ENCODE measurements at places on chromosomes 5 and 9.

DNA sequence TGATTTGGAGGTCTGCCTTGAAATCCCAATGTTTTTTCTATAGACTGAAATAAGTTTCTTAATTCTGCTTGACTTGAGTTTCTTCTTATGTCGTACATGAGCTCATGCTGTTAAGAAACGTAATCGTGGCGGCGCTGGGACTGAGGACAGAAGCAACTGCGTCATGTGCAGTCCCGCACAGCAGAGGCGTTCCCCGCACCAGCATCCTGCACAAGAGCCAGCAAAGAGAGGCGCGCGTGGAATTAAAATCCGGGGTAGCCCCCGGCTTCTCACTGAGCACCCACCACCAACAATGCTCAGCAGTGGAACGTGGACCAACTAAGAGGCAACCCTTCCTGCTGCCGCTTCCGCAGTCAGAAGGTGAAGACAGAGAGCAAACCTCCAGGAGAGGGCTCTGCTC is 496.2 kb upstream of the ADAMTS16 start:
- DNase-seq = no peak

GRCh38 chr9:90965226-90966030 is 163.8 kb downstream of the SYK start:
- DNase-seq = peak; percentile 19

DNA sequence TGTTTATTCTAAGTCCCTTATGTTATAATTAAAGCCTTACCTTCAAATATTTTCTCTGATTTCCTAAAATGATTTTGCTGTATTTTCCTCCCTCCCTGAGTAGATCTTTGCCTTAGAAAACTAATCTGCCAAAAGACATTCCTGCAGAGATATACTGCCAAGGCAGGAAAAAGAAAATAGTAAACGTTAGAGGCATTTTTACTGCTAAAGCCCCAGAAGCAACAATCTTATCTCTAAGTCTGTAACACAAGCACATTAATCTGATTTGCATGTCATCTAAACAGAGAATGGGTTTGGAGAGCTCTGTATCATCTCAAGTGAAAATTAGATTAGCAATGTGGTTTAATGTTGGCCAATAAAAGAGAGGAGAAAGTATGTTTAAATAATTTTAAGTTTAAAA is 847.7 kb downstream of the MAT2B start:
- DNase-seq = no peak

DNA sequence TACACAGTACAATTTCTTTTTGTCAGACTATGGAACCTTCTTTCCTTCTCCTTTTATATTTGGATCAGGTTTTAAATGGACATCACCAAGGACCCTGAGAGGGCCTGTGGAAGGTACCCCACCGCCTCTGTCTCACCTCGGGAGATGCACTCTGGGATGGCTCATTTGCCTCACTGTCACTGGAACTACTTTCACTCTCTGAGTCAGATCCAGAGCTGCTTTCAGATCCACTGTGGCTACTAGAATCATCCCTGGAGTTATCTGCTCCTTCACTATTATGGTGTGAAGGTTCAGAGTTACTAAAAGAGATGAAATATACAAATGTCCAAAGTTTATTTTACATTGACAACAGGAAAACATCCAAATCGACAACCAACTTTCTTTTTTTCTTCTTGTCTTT is 24.6 kb downstream of the LEAP2 start:
- DNase-seq = no peak

DNA sequence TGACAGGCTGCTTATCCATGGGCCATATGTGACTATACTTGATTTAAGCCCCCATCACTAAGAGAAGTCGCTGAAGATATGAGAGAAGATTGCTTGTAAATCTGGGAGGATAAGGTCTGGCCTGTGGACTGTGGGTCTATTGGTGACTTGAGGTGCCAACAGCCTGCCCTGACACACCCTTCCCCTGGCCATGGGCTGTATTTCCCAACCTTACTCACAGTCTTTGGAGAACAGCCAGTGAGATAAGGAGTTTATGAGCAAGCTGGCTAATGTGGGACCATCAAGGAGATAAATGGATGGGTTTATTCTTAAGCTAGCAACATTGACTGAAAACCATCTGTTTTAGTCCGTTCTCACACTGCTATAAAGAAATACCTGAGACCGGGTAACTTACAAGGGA is 231.3 kb downstream of the ZSWIM6 start:
- DNase-seq = no peak

DNA sequence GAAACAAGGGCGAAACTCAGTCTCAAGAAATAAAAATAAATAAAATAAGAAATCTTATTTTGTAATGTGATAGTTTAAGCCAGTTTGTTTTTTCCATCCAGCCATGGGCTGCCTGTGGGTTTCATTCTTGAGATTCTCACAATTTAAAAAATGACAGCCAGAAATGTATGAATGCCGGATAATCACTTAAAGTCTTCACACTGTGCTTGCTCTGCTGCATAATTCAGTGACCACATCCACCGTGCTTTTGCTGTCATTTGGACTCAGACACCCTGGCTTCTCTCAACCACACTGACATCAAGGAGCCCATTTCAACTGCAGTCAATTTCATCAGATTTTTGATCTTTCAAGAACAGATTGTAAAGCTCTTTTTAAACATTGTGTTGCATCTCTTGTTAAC is 61.0 kb upstream of the DAPK1 start:
- DNase-seq = no peak

- DNase-seq = no peak
These were observed 100.6 kb downstream of the CETN3 start for GRCh38 chr5:90308787-90309585.

DNA sequence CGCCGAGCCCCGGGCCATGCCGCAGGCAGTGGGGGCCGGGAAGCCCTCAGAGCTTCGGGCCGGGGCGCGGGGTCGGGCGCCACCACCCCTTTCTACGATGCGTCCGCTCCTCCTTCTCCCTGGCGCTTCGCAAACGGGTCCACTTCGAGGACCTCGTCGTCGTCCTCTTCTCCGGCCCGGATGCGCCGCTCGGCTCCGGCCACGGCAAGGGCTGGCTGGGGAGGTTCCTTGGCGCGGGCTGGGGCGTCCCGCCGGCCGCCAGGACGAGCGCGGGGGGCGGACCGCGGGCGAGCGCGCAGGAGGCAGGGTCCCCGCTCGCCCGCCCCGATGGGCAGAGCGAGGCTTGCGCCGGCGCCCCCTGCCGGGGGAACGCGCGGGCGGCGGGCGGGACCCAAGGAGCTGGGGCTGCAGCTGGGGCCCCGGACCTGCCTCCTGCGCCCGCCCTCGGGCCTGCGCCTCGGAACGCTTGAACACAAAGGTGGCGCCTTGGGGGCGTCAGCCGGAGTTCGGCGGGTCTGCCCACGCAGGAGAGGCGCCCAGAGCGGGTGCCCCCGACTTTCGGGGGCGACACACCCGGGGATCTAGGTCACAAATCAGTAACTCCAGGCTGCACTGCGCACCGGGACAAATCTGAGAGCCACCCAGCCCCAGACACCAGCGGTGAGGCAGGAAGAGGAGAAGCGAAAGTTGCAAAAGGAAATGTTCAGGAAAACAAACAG is at the start of gene ROR2:
Gene ROR2 (minus strand): TSS at position 283 of the 719 bp plus-strand sequence.
- no peak for DNase-seq

DNA sequence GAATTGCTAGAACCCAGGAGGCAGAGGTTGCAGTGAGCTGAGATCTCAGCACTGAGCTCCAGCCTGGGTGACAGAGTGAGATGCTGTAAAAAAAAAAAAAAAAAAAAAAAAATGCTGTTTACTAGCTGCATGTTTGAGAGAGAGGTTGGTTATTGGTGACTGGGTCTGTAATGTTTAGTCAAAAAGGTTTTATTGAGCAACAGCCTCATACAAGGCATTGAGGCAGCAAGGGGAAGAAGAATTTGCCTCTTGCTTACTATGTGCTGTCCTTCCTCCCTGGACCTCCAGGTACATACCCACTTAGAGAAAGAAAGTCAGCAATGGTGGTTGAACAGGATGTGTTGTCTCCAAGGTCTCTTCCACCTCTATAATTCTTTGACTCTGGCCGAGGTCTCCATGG is 140.7 kb upstream of the SPRY4 start:
- DNase-seq = no peak

GRCh38 chr9:96874947-96875460 is 20.7 kb upstream of the ZNF782 start:
- peak; percentile 3 for DNase-seq

DNA sequence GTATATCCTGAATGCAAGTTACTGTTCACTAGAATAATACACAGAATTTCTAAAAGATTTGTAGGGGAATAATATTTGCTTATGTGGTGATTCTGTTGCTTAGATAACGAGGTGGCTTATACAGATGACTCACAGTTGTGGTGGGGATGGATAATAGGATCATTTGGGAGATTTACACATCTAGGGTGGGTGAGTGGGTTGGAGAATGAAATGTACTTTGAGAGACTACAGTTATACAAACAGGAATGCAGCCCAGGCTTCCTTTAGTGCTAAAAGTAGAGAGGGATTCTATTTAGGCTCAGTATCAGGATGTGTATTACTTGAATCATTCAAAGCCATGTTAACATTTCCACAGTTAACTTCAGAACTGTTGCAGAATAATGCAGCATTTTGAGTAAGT is 1.8 kb downstream of the CTXN3 start:
- DNase-seq = no peak

- DNase-seq = no peak
These were observed 41.8 kb downstream of the CDO1 start for GRCh38 chr5:115774684-115775083.

DNA sequence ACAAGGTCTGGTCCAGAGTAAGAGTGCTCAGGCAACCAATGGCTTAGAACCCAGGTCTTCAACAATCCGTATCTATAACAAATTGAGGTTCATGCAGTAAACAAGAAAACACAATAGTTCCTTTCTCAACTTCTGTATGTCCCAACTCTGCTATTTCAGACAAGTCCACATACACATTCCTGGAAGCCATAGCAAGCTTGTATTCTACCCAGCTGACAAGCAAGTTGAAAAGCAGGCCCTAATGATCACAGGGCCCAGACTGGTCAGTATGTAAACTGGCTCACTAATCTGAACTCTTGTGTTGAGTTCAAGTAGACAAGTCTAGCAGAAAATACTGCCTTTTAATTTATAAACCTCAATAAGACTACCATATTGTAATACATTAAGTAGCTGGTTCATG is 26.9 kb downstream of the FNIP1 start:
- DNase-seq = no peak

- no peak for DNase-seq
These were observed 802 bp downstream of the CCDC107 start for GRCh38 chr9:35658968-35659220.
